Osteocyte (in vitro differentiated cells): ENCODE measurements at places on chromosomes 2 and 18. TPM values are rescaled to one million over a fixed set of nuclear protein-coding genes. Genes with fewer than 3 reads are reported as not detected.

- H3K4me1 ChIP-seq, result no peaks in the 10 kb centered on the region
- H3K36me3 ChIP-seq, result no peaks in the 10 kb centered on the region
- DNase-seq, result no peak
- H3K4me3 ChIP-seq, result no peak overlapping the region
- H3K27ac ChIP-seq, result no peak overlapping the region
- peaks cover 13% of the 10 kb centered on the region for H3K27me3 ChIP-seq
Measured at GRCh38 chr2:209591021-209591420, 167.2 kb downstream of the MAP2 start.

DNA sequence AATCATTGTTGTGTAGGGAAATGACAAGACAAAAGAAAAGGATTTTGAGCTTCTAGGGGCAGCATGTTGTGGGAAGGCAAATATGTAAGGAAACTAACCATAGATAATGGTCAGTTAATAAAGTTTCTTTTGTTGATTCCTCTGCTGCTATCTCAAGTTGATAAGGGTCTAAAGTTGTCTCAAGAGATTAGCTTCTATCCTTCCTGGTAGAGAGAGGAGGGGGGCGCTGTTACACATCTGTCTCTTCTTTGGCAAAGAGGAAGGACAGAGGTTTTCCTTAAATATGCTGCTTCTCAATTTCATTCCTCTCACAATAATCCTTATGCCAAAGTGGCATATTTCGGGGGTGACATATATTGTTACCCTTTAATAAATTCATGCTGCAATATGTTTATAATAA, 944.0 kb downstream of the DPP10 start:
- no peaks in the 10 kb centered on the region for H3K4me1 ChIP-seq
- H3K27me3 ChIP-seq, result no peaks in the 10 kb centered on the region
- H3K27ac ChIP-seq, result no peak overlapping the region

DNA sequence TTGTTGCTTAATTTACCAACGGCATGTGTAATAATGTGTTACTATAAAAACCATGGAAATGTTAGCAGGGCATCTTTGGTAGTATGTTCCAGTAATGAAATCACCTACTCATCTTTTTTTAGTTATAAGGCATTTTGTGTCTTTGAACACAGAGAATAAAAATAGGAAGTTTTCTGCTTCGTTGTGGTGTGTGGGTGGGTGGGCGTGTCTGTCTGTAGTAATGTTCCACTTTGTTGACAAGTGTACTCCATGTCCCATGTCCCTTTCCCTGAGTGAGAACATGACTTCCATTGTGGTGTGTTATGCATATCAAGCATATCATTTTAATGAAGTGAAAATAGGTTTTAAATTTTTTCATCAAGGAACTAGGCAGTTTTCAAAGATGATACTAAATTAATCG, 149.3 kb downstream of the VWC2L start:
- H3K27ac ChIP-seq, result no peak overlapping the region
- no peaks in the 10 kb centered on the region for H3K36me3 ChIP-seq
- H3K4me1 ChIP-seq, result no peaks in the 10 kb centered on the region
- DNase-seq, result no peak
- no peak overlapping the region for H3K4me3 ChIP-seq
- H3K27me3 ChIP-seq, result no peaks in the 10 kb centered on the region

MC2R gene
- not detected in 2 replicates for total RNA-seq

GRCh38 chr18:43830947-43831346, 553.7 kb upstream of the SYT4 start:
- H3K4me3 ChIP-seq, result no peak overlapping the region
- no peak overlapping the region for H3K27ac ChIP-seq
- no peaks in the 10 kb centered on the region for H3K27me3 ChIP-seq
- no peaks in the 10 kb centered on the region for H3K4me1 ChIP-seq

DNA sequence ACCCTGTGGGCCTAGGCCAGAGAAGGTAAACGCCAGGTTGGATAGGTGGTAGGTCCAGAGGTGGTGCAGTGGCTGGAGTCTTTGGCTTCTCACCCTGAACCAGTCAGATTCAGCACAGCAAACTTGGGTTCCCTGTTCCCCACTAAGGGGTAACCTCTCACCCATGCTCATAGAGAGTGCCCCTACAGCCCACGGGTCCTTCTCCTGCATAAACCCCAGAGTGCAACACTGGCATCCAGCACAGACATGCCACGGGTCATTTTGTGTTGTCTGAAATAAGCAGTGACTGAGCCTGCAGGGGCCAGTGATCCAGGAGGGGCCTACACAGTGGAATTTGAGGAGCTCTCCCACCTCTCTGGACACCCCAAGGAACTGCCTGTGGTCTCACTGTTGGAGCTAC, 40.5 kb upstream of the ATP6V1B1 start:
- H3K27me3 ChIP-seq, result peaks cover 90% of the 10 kb centered on the region
- no peak overlapping the region for H3K4me3 ChIP-seq

DNA sequence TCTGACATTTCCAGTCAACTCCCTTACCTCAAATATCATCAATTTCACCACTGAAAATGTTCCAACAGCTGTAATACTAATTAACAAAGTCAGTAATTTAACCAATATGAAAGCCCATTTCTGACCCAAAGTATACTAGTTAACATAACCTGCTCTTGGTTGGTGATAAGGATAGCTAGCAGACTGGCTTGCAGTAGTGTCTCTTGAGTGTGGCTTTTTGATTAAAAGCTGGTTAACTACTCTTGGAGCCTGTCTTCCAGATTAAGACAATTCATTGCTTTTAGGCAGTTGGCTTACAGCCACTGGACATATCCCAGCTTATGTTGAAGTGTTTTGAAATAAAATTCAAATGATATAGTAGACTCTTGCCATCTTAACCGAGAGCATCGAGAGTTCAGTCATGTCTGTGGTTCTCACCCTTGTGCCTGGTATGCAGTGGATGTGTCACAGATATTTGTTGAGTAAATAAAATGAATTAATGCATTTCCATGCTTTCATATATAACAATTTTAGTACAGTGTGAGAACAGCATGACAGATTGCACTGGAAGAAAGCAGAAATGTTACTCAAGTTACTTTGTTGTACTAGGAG, 158.1 kb downstream of the TANC1 start:
- peaks cover 4% of the 10 kb centered on the region for H3K36me3 ChIP-seq
- peak overlapping the region; percentile 43 for H3K27ac ChIP-seq
- no peak for DNase-seq

DNA sequence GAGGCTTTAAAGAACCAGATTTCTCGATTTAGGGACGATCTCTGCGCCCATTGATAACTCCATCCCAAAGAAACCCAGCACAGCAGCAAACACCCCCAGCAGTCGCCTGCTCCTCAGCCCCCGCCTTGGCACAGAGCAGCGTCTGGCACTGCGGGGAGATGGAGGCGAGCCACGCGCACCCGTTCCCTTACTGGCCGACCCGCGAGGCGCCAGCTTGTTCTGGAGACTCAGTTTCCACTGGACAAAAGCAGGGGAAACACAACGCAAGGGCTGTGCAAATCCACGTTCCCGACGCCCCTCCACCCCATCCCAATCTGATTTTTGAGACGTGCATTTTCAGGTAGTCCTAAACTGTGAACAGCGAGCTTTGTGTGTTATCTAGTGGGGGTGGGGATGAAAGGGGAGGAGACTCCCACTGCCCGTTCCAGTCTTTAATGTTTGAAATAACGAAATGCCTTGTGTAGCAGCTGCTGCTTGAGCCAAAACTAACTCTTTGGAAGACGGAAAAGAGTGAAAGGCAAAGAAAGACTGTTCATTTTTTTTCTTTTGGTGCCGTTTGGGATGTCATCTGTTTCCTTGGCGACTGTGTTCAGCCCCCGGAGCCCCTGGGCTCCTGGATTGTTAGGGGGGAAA, 143.2 kb downstream of the MEIS1 start:
- DNase-seq, result no peak
- H3K27me3 ChIP-seq, result peaks cover 65% of the 10 kb centered on the region
- no peak overlapping the region for H3K27ac ChIP-seq
- H3K4me1 ChIP-seq, result peaks cover 28% of the 10 kb centered on the region
- H3K36me3 ChIP-seq, result no peaks in the 10 kb centered on the region

GRCh38 chr2:96485751-96486651, 19.2 kb downstream of the NEURL3 start:
- no peaks in the 10 kb centered on the region for H3K36me3 ChIP-seq
- H3K27me3 ChIP-seq, result peaks cover 40% of the 10 kb centered on the region
- H3K27ac ChIP-seq, result no peak overlapping the region
- DNase-seq, result no peak
- H3K4me1 ChIP-seq, result peaks cover 5% of the 10 kb centered on the region

FAM237A gene
- not detected in 2 replicates for total RNA-seq

GRCh38 chr18:35491700-35492077, 6.1 kb downstream of the INO80C start:
- DNase-seq, result no peak
- no peak overlapping the region for H3K4me3 ChIP-seq
- H3K4me1 ChIP-seq, result peaks cover 73% of the 10 kb centered on the region
- H3K27ac ChIP-seq, result peak overlapping the region; percentile 96

GRCh38 chr2:183606718-183607085, 482.5 kb downstream of the NUP35 start:
- no peak overlapping the region for H3K4me3 ChIP-seq
- no peaks in the 10 kb centered on the region for H3K36me3 ChIP-seq
- no peak overlapping the region for H3K27ac ChIP-seq
- no peaks in the 10 kb centered on the region for H3K4me1 ChIP-seq
- DNase-seq, result no peak

TWIST2 gene
- total RNA-seq, result 6.0 and 6.3 TPM in 2 replicates

DNA sequence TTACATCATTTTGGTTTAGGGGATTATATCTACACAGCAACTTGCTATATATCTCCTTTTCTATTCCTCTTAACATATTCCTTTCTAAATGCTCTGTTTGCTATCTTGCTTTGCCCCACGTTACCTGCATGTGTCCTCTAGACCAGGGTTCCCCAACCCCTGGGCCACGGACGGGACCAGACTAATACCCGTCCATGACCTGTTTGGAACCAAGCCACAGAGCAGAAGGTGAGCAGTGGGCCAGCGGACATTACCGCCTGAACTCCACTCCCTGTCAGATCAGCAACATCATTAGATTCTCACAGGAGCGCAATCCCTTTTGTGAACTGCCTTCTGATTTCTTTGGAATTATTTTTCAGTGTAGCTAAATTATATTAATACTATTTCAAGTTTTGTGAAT, 66.7 kb downstream of the KCMF1 start:
- peaks cover 8% of the 10 kb centered on the region for H3K4me1 ChIP-seq
- no peak overlapping the region for H3K27ac ChIP-seq
- peaks cover 18% of the 10 kb centered on the region for H3K36me3 ChIP-seq
- DNase-seq, result no peak

TSPYL6 gene
- total RNA-seq, result not detected in 2 replicates
